Esophagus muscularis mucosa (tissue), 4 donors: ENCODE measurements at places on chromosomes 3 and 15. TPM values are rescaled to one million over a fixed set of nuclear protein-coding genes. Genes with fewer than 3 reads are reported as not detected.

GRCh38 chr3:168951368-168951767 lies 712.1 kb downstream of the MECOM start:
- DNase-seq = no peak
- no peaks in the 10 kb centered on the region for H3K4me1 ChIP-seq
- H3K36me3 ChIP-seq = no peaks in the 10 kb centered on the region

DNA sequence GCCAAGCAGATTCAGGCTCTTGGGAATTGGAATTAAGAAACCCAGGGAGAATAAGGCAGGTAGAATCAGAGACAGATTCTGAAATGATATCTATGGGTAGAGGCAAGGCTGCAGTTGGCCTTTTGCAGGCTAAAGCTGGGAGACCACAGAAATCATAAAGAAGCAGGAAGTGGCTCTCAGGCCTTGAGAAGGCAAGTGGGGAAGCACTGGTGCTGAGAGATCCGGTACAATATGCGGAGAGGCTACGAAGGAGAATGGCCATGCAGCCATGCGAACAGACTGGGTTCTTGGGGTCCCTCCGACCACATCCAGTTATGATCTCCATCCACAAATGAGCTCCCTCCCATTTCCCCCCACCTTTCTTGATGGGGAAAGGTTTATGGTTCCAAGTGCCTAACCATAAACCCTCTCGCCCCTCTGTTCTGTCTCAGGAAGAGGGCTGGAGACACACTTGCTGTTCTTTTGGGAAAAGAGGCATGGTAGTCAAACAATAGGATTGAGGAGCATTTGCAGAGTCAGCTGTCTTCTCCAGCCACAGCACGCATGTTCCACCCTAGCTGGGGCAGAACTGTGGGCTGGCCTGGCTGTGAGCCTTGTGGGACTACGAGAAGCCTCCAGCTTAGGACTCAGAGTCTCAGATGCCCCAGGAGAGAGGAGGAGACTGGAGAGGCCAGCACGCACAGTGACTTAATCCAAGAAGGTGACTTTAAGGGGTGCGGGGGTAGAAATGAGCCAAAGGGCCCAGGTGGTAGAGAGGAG lies 99.6 kb downstream of the RPLP1 start:
- H3K27me3 ChIP-seq = no peaks in the 10 kb centered on the region
- no peaks in the 10 kb centered on the region for H3K36me3 ChIP-seq
- no peaks in the 10 kb centered on the region for H3K4me1 ChIP-seq
- no peak overlapping the region for H3K27ac ChIP-seq
- no peak for DNase-seq
- H3K4me3 ChIP-seq = no peak overlapping the region

GRCh38 chr3:5898106-5898505 lies 710.6 kb downstream of the EDEM1 start:
- no peaks in the 10 kb centered on the region for H3K27me3 ChIP-seq
- no peaks in the 10 kb centered on the region for H3K36me3 ChIP-seq
- no peak for DNase-seq
- H3K4me1 ChIP-seq = no peaks in the 10 kb centered on the region
- H3K4me3 ChIP-seq = no peak overlapping the region

DNA sequence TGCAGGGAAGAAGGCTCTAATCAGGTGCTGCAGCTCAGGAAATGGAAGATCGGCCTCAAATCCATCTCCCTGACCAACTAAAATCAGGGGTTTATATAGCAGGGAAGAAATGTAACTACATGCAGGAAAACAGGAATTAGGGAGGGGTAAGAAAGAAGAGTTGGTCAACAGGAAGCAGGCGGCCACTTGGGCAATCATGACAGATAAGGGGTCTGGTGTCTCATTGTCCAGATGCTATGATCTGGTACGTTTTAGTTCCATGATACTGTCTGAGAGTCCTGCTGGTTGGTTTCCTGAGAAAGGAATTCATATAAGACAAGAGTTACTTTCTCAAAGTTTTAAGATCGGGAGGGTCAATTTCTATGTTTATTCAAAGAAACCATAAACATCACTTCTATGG lies 24.2 kb downstream of the KATNBL1 start:
- no peak overlapping the region for H3K4me3 ChIP-seq
- peaks cover 25% of the 10 kb centered on the region for H3K4me1 ChIP-seq
- H3K36me3 ChIP-seq = no peaks in the 10 kb centered on the region
- no peaks in the 10 kb centered on the region for H3K27me3 ChIP-seq
- no peak for DNase-seq
- no peak overlapping the region for H3K27ac ChIP-seq

DNA sequence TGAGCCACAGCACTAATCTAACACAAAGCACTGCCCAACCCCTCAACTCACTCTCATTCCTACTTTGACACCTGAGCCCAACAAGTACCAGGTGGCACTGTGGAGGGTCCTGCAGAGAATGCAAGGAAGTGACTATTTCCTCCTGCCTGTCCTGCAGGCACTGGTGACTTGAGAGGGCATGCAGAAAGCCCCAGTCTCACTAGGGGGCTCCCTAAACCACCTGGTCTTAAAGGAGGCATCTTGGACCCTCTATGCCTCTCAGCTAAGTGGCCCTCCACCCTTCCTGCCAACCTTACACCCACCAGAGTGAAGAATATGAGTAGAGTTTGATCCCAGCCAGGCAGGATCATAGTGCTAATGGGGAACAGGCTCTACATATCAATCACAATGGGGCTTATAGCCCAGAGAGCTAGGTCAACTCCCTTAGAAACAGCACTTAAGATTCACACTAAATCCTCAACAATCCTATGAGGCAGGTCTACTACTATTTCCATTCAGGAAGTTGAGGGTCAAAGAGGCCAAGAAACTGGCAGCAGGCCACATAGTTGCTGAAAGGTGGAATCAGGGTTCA lies 15.2 kb downstream of the TRAIP start:
- no peaks in the 10 kb centered on the region for H3K36me3 ChIP-seq
- no peak overlapping the region for H3K4me3 ChIP-seq
- no peak for DNase-seq
- no peaks in the 10 kb centered on the region for H3K27me3 ChIP-seq

The CAND2 gene
- total RNA-seq = 10.8 TPM
